Activated CD8-positive, alpha-beta memory T cell treated with anti-CD3 and anti-CD28 coated beads, Interleukin-2, amount 50 U/mL, for 4 hours (primary cell): ENCODE measurements at places on chromosomes 6 and 20.

- no peak for DNase-seq
Observed at GRCh38 chr20:59817406-59817805, 116.0 kb downstream of the SYCP2 start.

- no peak for DNase-seq
Observed at GRCh38 chr6:74550821-74551220, 655.0 kb downstream of the COL12A1 start.

DNA sequence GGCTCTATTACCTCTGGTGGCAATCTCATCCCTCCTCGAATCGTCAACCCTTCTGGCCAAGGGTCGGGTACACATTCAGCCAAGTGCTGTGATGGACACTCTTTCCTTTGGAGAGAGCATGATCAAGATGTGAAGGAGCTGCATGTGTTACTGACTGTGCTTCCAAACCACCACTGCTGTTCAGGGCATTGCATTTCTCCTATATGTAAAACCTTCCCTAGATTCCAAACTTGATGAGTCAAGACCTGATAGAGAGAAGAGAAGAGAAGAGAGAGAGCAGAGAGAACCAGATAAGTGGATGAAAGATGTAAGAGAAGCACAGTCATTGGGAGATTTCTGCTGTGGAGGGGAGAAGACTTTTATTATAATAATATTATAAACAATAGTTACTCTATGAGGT is 162.2 kb downstream of the KCNQ5 start:
- no peak for DNase-seq

DNA sequence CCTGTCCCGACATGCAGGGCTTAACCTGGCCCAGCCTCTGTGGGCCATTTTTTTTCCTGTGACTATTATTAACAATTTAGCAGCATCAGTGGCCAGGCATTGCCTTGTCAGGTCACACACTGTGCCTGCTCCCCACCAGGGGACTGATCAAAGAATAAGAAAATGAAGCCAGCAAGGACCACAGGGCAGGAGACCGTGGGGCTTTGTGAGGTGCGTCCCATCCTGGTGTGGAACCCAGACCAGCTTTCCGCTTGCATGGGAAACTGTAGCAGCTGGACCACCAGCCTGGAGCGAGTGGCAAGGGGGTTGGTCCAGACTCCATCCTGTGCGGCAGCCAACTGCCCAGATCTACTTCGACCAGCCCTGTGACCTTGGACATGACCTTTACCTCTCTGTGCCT is 218.3 kb downstream of the ANKRD60 start:
- DNase-seq = no peak

DNA sequence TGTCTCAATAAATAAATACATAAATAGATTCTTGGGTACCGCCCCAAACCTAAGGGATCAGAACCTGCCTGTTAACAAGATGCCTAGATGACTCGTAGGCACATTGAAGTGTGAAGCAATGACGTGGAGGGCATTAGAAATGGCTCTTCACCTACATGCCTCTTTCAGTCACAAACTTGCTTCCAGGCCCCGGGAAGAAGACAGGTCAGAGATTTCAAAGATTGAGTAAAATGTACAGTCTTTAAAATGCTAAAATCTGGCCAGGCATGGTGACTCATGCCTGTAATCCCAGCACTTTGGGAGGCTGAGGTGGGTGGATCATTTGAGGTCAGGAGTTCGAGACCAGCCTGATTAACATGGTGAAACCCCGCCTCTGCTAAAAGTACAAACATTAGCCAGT is 480.8 kb upstream of the JARID2 start:
- no peak for DNase-seq

- no peak for DNase-seq
Observed at GRCh38 chr6:109165392-109165974, 70.2 kb downstream of the CEP57L1 start.

GRCh38 chr20:53129563-53129962 is 157.4 kb downstream of the TSHZ2 start:
- DNase-seq = no peak

DNA sequence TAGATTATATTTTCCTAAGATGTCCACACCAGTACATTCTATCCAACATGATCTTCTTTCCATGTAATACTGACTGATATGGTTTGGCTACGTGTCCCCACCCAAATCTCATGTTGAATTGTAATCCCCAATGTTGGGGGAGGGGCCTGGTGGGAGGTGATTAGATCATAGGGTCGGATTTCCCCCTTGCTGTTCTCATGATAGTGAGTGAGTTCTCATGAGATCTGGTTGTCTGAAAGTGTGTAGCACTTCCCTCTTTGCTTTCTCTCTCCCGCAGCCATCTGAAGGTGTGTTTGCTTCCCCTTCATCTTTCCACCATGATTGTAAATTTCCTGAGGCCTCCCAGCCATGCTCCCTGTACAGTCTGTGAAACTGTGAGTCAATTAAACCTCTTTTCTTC is 12.2 kb upstream of the HBS1L start:
- no peak for DNase-seq

- DNase-seq = no peak
Observed at GRCh38 chr6:85261271-85261670, 188.6 kb upstream of the NT5E start.

GRCh38 chr6:11918739-11919605 is 93.1 kb upstream of the HIVEP1 start:
- no peak for DNase-seq

GRCh38 chr6:126633373-126633772 is 293.5 kb downstream of the CENPW start:
- no peak for DNase-seq

- peak; percentile 52 for DNase-seq
Observed at GRCh38 chr20:58852543-58853271, at the start of gene GNAS. GNAS (plus strand) TSS chr20:58852716.

- no peak for DNase-seq
Observed at GRCh38 chr6:33798343-33798848, 5.4 kb downstream of the MLN start.

DNA sequence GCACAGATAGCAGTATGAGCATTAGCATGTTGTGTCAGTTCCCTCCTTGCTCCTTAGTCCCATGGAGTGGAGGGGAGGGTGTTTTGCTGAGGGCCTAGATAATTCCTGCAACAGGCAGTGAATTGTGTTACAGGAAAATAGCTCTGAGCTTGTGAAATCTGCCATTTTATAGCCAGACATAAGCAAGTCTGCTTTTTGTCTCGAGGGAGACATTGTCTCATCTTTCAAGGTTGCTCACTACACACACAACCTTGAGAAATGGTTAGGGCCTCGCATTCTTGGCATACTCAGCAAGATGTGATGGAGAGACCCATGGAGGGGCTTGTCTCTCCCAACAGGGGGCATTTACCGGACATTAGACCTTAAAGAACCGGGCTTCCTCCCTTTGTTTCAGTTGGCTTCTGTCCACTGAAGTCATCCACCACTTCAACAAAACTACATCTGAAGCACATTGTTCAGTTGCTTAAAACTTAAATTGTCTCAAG is 108.0 kb upstream of the FOXO3 start:
- no peak for DNase-seq

DNA sequence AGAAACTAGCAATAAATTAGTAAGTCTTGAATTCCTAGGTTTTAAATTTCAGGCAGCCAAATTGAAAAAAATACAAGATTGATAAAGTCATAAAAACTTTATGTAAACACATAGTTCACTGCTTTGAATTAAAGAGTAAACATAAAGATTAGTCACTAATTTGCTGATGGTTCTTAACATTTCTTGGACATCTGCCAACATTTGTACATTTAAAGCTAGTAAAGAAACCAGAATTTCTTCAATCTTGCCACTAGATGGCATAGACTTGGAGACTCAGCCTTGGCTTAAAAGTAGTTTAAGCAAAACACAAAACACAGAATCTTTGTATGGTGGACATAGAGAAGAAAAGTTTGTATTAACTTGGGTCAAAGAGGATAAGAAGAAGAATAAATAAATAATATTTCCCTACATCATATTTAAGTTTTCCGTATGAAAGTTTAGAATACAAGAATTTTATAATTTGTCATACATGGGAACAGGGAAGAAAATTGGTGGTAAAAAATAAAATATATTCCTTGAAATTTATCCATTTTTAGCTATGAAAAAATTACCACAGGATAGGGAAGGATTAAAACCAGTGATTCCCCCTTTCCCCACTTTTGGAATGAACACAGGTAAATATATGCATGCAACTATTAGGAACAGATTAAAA is 41.7 kb upstream of the FAM135A start:
- no peak for DNase-seq

DNA sequence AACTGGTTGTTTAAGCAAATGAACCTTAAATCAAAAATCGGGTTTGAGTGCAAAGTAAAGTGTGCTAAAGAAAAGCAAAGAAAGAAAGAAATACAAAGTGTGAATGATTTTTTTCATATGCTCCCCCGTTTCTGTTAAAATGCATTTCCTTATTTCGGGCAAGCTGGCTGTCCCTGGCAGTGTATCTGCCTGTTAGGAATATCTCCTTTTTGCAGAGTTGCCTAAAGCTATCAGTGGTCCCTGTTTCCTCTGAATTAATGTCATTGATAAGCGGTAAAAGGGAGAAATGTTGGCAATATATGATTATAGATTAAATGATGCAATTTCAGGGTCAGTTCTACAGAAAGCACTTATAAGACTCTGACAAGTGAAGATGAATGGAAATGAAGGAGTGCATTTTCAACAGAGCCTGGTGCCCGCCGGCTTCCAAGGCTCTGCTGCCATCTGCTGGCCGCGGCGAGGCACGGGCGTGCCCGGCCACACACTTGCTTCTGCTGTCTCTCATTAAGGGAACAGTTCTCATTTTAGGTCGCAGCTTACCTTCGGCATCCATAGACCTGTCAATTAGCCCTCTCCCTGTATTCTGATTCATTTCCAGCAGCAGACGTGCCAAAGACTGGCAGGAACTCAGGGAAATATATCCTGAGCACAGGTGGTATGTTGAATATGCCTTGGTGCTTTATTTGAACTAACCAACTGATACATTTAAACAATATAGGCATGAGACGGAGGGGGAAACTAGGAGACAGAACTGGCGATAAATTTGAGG is 381.9 kb downstream of the C6orf118 start:
- peak; percentile 46 for DNase-seq

GRCh38 chr6:10901770-10902169 is 14.9 kb downstream of the SYCP2L start:
- DNase-seq = no peak

- no peak for DNase-seq
Observed at GRCh38 chr20:19975436-19975799, 41.7 kb upstream of the NAA20 start.

DNA sequence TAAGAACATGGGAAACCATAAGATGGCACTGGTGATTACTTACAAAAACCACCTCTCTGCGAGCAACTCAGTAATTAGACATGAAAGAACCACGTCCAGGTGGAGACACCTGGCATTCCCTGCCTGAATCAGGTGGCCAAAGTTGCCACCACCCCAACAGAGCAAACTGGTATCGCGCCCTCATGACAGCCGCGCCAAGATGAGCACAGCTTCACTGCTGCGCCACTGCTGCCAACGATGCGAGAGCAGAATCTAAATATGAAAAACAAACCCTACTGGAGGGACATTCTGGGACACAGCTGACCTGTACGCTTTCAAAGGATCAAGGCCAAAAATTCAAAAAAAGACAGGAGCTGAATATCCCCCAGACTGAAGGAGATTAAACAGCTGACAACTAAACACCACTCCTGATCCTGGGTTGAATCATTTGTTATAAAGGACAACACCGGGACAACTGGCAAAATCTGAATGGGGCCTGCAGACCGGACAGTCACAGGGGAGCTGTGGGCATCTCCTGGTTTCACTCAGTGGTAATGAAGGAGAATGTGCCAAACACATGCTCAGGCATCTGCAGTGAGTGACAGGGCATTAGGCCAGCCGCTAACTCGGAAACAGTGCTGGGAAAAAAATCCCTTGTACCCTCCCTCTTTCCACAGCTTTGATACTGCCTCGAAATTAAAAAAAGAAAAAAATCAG is 17.4 kb downstream of the CST7 start:
- no peak for DNase-seq

DNA sequence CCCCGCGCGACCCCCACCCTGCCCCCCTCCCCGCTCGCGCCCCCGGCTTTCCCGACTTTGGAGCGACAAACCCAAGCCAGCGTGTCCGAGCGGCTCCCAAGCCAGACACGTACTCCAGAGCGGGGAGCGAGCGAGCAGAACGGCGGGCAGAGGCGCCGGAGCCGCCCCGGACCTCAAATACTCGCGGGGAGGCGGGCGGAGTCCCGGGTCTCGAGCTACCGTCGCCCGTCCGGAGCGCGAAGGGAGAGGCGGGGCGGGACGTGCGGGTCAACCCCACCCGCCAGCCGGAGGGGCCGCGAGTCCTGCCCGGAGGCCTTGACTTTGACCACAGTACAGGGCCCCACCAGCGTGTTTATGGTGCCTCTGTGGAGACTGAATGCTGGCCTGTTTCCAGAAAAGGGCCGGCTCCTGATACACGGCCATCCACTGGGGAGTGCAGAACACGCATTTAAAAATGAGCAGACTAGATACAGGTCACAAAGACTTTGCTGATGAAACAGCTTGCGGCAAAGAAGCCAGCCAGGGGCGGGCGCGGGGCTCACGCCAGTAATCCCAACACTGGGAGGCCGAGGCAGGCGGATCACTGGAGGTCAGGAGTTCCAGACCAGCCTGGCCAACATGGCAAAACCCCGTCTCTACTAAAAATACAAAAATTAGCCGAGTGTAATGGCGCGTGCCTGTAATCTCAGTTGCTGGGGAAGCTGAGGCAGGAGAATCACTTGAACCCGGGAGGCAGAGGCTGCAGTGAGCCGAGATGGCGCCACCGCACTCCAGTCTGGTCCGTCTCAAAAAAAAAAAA is at the start of gene SERPINB6:
Gene SERPINB6 (minus strand): TSS at position 148 of the 799 bp plus-strand sequence. CDS start 12,235 bp downstream, outside the sequence.
- DNase-seq = peak; percentile 34

DNA sequence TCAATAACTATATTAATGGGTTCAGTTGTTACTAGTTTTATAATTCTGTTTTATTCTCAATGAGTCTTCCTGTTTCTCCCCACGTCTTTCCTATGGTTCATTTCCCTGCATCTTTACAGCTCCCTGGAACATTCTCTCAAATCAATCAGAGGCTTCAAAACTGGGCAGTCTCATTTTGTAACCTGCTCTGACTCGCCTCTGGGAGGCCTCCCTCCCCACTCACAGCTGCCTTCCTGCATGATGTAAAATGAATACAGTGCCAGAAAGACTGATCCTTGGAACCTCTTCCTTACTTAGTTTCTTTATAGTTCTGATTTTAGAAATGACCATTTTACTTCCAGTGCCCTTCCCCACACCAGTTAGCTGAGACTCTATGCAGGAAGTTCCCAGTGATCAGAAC is 103.9 kb downstream of the ESR1 start:
- no peak for DNase-seq

GRCh38 chr6:151001387-151002056 is 136.0 kb downstream of the MTHFD1L start:
- DNase-seq = no peak

- no peak for DNase-seq
Observed at GRCh38 chr20:58613061-58613854, 37.8 kb upstream of the STX16 start.

DNA sequence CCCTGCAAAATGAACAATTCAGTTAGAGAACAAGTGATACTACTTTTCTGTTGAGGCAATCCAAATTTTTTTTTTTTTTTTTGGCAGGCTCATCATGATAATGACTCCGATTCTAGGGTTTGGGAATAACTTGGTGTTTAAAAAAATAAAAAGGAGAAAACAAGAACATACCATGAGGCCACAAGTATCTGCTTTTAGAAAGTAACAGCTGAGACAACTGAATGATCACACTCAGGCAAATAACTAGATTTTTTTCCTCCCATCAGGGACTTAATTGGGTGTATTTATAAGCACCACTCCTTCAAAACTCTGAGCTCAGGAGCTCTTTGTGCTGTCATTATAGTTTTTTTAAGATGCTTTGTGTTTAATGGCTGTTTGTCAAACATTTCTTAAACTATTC is 29.6 kb downstream of the PAK5 start:
- no peak for DNase-seq
